ENCODE measurements at places on chromosomes 4 and X.

DNA sequence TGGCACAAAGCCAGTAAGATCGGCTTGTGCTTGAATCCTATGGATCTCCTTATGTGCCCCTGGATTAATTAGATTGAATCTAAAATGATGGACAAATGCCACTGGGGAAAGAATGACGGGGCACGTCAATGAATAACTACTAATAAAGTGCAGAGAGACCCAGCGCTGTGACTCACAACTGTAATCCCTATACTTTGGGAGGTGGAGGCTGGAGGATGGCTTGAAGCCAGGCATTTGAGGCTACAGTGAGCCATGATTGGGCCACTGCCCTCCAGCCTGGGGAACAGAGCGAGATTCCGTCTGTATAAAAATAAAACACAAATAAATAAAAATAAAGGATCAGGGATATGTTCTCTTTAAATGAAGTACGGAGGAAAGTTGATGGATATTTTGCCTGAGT, 179.4 kb downstream of the DCHS2 start:
- peak; percentile 28 for DNase-seq

- no peak for DNase-seq
Measured at GRCh38 chrX:109841257-109841656, 108.2 kb upstream of the ACSL4 start.

GRCh38 chr4:105909787-105910281, 14.6 kb downstream of the NPNT start:
- peak; percentile 85 for DNase-seq

- DNase-seq, result no peak
Measured at GRCh38 chr4:77801260-77801608, 17.9 kb downstream of the CNOT6L start.

- DNase-seq, result no peak
Measured at GRCh38 chr4:138341739-138342415, 99.7 kb upstream of the SLC7A11 start.

GRCh38 chr4:17939054-17939453, 82.5 kb downstream of the LCORL start:
- no peak for DNase-seq

DNA sequence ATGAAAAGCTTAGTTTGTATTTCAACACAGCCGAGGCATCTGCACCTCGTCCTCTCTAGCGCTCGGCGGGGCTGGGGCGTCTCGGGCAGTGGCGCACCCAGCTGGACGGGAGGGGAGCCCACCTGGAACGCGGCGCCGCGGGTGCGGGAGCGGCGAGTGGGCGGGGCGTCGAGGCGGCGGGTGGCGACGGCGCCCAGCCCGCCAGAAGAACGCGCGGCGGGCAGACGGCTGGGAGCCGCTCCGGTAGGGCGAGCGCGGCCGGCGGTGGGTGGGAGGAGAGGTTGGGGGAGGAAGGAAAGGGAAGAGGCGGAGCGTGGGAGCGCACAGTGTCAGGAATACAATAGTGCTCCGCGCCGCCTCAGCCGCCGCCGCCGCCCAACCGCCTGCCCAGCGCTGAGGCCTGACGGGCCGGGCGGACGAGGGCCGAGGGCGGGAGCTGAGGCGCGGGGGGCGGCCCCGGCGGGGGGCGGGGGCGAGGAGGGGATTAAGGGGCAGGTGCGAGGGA, at the start of gene JADE3:
TSS of gene JADE3 (plus strand) at position 324 of the 505 bp plus-strand sequence. CDS start 72,474 bp downstream, outside the sequence.
- DNase-seq, result peak; percentile 77

DNA sequence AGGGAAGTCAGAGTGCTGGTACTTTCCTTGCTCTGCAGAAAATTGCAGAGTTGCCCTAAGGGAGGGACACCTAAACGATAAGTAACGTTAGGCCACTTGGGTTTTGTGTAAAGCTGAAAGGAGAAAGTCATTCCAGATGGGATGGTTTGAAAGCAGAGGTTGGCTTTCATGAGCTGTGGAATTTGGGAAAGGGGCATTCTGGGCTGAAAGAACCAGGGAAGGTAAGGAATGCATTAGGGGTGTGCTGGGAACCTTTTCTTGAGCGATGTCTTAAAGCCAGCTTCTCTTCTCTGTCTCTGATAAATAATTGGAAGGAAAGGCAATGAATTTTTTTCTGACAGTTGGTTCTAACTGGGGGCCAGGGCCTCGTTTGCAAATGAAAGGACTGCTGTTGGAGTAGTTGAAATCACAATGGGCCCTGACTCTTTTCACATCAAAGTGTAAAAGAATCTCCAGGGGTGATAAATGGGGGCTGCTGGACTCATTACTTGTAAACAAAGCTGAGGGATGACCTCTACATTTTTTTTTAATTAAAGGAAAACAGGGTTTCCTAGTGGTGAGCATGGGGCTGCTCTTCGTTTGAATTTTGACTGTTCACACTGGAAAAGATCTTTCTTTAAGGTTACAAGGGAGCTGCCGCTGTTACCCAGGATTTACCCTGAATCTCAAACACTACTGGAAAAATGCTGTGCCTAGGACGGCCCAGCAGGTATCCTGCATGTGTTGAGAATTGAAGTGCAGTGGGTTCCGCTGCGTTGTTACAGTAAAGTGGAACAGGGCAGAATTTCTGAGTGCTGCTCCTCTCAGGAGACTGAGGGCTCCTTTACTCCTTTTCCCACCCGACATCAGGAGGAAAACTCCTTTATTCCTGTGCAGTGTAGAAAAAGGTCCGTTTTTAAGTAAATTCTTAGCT, 25.0 kb downstream of the AFF1 start:
- no peak for DNase-seq

DNA sequence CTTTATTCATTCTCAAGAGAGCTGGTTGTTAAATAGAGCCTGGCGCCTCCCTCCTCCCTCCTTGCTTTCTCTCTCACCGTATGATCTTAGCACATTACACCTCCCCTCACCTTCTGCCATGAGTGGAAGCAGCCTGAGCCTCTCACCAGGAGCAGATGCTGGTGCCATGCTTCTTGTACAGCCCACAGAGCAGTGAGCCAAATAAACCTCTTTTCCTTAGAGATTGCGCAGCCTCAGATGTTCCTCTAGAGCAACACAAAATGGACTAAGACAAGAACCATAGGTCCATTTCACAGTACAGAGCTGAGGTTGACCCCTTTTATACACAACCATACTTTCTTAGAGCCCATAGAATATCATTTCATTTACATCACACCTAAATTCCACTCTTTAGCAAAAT, 10.1 kb upstream of the TMEM144 start:
- no peak for DNase-seq

DNA sequence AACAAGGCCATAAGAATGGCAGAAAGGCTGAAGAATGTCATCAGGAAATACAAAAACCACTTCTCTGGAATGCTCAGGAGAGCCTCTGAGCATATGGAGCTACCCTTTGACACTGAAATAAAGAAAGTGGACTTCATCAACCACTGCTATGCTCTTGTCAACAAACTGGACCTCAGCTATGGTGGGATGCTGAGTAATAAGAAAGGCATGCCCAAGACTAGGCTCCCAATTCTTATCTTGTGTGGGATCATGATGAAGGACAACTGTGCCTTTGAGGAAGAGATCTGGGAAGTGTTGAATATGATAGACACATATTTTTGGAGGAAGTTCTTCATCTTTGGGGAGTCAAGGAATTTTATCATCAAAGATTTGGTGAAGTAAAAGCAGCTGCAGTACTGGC, 86.9 kb upstream of the MAGEB16 start:
- DNase-seq, result peak; percentile 71

All from kidney tubule cell (primary cell).